ENCODE measurements at places on chromosomes 16 and 17.

GRCh38 chr17:63838631-63839171, 3.8 kb downstream of the SMARCD2 start:
- no peak for DNase-seq

GRCh38 chr17:67992548-67993152, 3.6 kb downstream of the C17orf58 start:
- no peak for DNase-seq

GRCh38 chr17:31882571-31882970, 18.9 kb downstream of the UTP6 start:
- DNase-seq = no peak

DNA sequence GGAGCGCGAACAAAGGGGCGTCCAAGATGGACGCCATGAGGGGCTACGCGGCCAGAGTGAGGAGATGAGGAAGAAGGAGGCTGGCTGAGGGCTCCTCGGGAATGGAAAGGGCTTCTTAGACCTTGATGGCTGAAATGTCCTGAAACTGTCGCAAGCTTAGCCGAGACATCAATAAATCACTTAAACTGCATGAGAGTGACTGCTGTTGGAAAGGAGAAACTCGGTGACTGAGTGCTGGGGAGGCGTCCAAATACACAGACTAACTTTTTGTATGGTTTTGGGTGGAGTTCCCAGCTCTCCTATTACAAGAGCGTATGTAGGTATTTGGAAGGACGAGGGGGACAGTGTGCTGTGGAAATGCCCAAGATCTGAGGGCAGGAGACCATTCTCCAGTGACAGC, 1.4 kb upstream of the GEMIN4 start:
- DNase-seq = no peak

- DNase-seq = no peak
Observed at GRCh38 chr16:81462683-81463082, 18.1 kb downstream of the CMIP start.

- DNase-seq = no peak
Observed at GRCh38 chr16:2766430-2767139, 10.5 kb downstream of the ELOB start.

DNA sequence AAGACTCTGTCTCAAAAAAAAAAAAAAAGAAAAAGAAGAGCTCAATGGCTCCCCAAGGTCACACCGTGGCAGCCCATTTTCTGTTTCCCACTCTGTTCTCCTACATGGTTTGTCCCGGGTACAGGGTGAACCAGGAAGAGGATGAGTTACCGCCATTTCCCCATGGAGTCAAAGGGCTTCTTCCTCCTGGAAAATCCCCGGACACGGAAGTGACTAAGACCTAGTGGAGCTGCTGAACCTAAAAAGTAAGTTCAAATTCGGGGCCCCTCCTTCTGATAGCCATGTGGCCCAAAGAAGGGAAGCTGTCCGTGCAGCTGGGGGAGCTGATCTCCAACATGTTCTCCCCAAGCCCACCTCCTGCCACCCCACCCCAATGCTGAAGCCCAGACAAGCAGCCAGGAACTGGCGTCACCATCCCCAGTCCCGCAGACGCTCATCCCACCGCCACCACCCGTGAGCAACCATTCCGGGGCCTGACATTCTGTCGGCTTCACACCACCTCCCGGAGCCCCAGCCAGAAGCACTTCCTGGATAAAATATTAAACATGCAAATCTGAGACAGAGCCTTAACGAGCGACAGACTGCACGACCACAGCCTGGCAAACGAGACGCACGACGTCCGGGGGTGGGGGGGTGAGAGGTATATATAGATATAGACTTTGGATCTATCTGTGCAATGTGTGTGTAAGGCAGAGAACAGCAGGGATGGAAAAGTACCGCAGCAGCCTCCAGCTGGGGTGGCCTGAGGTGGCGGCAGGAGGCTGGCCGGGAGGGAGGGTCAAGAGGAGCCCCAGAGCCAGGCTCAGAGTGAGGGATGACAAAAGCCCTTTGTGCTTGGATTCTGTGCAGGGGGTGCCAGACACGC, 17.6 kb downstream of the EPOP start:
- no peak for DNase-seq

DNA sequence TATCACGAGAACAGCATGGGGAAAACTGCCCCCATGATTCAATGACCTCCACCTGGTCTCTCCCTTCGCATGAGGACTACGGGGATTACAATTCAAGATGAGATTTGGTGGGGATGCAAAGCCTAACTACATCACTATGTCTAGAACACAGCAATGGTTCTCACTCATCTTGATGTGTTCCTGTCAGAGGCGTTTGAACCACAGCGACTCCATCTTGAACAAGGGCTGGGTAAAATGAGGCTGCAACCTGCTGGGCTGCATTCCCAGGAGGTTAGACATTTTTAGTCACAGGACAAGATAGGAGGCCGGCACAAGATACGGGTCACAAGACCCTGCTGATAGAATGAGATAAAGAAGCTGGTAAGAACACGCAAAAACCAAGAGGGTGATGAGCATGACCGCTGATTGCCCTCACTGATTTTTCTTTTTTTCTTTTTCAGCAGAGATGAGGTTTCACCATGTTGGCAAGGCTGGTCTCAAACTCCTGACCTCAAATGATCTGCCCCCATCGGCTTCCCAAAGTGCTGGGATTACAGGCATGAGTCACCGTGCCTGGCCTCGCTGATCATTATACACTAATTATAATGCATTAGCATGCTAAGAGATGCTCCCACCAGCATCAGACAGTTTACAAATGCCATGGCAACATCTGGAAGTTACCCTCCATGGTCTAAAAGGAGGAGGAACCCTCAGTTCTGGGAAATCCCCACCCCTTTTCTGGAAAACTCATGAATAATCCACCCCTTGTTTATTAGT, 3.0 kb upstream of the PPY start:
- DNase-seq = no peak

- DNase-seq = no peak
Observed at GRCh38 chr16:56776562-56776961, 46.6 kb downstream of the NUP93 start.

GRCh38 chr17:14747603-14747950, 446.7 kb downstream of the HS3ST3B1 start:
- no peak for DNase-seq

- no peak for DNase-seq
Observed at GRCh38 chr16:53417011-53417410, 17.3 kb upstream of the RBL2 start.

DNA sequence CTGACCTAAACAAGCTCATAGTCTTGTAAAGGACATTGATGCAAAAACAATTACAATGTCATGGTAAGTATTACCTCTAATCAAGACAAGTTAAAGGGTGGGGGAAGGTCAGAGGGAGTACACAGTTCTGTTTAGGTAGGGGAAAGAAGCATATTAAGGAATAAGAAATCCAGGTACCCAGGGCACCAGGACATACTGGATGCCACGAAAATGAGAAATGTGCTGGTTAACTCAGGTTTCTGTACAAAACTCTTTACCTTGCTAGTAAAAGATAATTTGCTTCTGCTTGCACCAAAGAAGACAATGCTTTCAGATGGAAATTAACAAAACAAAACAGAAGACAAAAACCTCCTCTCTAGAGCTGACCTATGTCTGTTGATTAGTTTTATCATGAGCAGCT, 70.7 kb upstream of the MED13 start:
- DNase-seq = no peak

DNA sequence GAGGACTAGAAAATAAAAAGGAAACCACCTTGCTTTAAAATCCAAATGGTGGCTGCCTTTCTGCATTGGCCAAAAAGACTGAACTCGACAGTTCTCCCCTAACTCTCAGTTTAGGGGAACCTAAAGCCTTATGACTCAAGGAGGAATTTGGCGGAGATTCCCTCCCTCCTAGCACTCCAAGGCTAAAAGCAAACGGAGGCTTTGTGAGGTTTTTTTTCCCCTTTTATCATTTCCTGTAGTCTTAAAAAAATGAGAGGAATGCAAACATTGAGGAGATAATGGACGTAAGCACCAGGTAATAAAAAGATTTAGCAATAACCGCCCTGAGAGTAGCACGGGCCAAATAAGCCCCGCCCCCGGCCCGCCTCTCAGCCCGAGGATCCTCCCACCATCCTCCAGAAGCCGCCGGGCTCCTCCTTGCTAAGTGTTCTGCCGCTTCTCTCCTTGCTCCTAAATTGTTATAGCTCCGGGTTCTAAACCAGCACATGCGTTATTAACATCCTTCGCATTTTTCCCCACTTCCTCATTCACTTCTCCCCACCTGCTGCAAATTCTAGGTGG, 5.8 kb upstream of the KIFC3 start:
- DNase-seq = no peak

GRCh38 chr17:63096426-63096825, 130.4 kb downstream of the TANC2 start:
- DNase-seq = no peak

DNA sequence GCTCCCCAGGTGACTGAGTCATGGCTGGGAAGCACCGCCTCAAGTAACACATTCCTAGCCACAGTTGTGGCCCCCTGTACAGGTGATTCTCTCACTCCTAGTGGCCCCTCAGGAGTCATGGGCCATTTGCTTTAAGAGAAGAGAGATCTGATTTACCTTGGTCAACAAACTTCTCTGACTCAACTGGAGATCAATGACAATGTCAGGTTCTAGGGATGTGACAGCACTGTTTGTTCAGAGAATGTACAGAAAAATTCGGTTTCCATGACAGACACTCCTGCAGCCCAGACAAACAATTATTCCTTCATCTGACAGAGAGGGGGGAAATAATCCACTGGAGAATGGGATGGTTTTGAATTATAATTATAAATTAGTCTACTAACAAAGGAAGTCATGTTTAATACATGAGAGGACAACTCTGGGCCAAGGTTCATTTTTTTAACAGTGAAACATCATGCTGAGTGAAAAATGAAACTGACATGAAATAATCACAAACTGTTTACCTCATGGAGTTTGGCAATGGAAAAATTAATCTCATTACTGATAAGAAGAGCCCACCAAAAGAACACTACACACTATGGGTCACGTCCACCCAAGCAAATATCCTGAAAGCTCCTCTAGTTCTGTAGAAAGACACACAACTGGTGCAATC, 9.7 kb downstream of the ERN1 start:
- DNase-seq = no peak

GRCh38 chr16:65500007-65500406, 378.1 kb upstream of the CDH11 start:
- no peak for DNase-seq

DNA sequence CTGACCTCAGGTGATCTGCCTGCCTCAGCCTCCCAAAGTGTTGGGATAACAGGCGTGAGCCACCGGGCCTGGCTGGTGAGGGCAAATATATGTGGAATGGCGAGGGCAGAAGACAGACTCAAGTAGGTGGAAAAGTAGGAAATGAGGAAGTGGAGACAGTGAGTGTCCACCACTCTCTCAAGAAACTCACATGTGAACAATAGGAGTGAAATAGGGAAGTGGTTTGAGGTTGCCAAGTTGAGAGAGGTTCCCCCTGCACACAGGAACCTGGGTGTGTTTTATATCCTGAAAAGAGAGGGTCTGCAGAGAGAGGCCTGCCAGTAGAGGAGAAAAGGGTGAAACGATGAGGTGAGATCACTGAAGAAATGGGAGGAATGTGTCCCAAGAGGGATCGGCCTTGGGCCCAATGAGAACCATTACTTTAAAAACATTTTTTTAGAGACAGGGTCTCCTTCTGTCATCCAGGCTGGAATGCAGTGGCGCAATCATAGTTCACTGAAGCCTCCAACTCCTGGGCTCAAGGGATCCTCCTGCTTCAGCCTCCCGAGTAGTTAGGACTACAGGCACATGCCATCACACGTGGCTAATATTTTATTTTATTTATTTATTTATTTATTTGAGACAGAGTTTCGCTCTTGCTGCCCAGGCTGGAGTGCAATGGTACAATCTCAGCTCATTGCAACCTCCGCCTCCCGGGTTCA, 17.1 kb upstream of the CORO1A start:
- no peak for DNase-seq

Measured in vagina (tissue), 2 donors.